ENCODE measurements at places on chromosomes 12 and 14. TPM values are rescaled to one million over a fixed set of nuclear protein-coding genes. Genes with fewer than 3 reads are reported as not detected.

Gene CLIP1
- total RNA-seq: 51.2 TPM

Gene ERBB3
- total RNA-seq: 1.0 TPM

Gene ADAM20
- total RNA-seq: not detected

Gene TMEM117
- total RNA-seq: 2.0 TPM

Gene IAPP
- not detected for total RNA-seq

Gene B3GNT4
- total RNA-seq: 1.4 TPM

Gene SH2B3
- total RNA-seq: 5.9 TPM

Gene RERG
- 0.18 TPM for total RNA-seq

Gene CCDC197
- total RNA-seq: not detected

Gene LETMD1
- total RNA-seq: 23.9 TPM

Gene NRIP2
- total RNA-seq: not detected

Gene OR6C2
- total RNA-seq: not detected

Gene BCL7A
- total RNA-seq: 11.1 TPM

Gene KRT7
- total RNA-seq: 4,524 TPM

Gene CTSG
- total RNA-seq: not detected

Gene GRIP1
- total RNA-seq: 2.0 TPM

Gene DENND5B
- total RNA-seq: 9.6 TPM

Gene NANOG
- not detected for total RNA-seq

Gene COX8C
- total RNA-seq: not detected

Gene KRT8
- 4,320 TPM for total RNA-seq

Gene SERPINA4
- not detected for total RNA-seq

Gene SLC38A6
- 12.7 TPM for total RNA-seq

Gene EEF1AKMT3
- 5.2 TPM for total RNA-seq

Gene RAPGEF3
- 0.54 TPM for total RNA-seq

Gene ADGRD1
- total RNA-seq: 0.50 TPM

Gene COCH
- 21.0 TPM for total RNA-seq

Gene OASL
- 4.1 TPM for total RNA-seq

Gene CPNE8
- total RNA-seq: 8.5 TPM

Gene USP44
- 0.34 TPM for total RNA-seq

Gene SPIC
- not detected for total RNA-seq

Gene GPR135
- 0.70 TPM for total RNA-seq

Gene ABHD12B
- not detected for total RNA-seq
